ENCODE measurements at places on chromosomes 2 and 18. TPM values are rescaled to one million over a fixed set of nuclear protein-coding genes. Genes with fewer than 3 reads are reported as not detected.

- no peak for DNase-seq
Measured at GRCh38 chr2:114261366-114261765, 181.1 kb upstream of the DPP10 start.

SIX2 gene
- not detected for total RNA-seq

GRCh38 chr2:75607988-75608683 is 38.4 kb upstream of the MRPL19 start:
- DNase-seq: no peak

GRCh38 chr2:17816396-17817245 is at the start of gene MSGN1:
Gene MSGN1 (plus strand): TSS chr2:17816460. CDS start chr2:17816519, 59 bp downstream.
- DNase-seq: no peak

DNA sequence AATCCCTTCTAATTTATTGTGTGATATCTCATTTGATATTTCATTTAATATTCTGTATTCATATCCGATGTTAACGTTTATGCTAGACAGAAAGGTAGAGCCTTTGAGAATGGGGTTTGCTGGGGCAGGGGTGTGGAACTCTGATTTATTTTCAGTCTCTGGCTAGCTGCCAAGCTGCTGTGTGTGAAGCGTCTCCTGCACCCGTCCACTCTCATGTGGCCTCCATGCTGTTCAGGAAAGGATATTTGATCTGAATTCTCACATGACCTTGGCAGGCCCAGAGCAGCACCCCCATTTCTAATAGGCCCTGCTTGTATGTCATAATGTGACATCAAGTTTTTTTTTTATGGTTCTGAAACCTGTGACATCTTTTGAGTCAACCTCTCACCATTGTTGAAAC is 1.6 kb downstream of the IL1R1 start:
- DNase-seq: peak; percentile 32

DNA sequence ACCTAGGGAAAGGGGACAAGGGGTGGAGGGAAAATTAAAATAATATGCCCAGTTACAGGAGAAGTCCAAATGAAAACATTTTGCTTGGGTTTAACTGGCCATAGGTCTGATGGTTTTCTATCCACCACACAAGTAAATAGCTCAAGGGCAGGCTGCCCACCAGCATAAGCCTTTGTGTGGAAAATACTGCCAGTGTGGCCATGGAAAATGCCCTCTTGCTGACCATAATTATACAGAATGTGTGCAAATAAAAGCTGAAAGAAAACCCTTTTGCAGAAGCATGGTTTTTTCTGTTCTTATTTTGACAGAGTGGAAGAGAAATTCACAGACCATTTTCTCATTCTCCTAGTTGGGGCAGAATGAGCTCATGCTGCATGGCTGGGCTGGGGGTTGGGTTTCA is 111.3 kb upstream of the SIX2 start:
- no peak for DNase-seq

- DNase-seq: no peak
Measured at GRCh38 chr2:22842205-22842869, 542.6 kb upstream of the KLHL29 start.

- no peak for DNase-seq
Measured at GRCh38 chr2:44674473-44675284, 266.8 kb upstream of the SIX3 start.

DNA sequence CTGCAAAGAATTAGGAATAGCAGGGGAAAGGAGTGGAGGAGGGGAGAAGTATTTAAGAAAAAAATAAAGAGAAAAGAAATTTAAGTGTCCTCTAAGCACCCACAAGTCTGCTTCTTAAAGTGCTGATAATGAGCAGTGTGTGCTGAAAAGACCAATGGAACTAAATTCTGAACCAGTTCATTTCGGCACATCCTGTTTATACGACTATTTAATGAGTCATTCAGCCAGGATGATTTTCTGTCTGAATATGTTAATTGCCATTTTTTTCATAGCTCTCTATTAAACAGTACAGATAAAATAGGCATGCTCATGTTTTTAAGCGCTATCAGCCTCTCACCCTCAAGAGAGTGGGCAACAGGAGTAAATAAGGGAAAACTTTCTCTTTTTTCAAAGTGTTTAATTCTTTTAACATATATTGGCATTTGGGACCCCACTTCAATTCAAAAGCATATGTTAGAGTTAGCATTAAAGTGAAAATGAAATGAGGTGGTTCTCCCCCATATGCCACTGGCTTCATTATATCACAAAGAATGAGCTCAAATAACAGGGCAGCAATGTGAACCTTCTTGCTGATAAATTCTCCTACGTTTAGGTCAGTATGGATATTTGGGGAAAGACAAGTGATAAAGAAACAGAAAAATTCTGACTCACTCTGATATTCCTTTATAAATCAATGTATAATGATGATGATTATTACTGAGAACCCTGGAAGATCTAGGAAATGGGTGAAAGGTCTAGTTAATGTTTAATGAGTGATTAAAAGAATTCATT is 87.5 kb downstream of the TCF4 start:
- peak; percentile 92 for DNase-seq

MC5R gene
- total RNA-seq: not detected

EFHD1 gene
- total RNA-seq: not detected

TUBB8B gene
- total RNA-seq: not detected

- no peak for DNase-seq
Measured at GRCh38 chr2:151549191-151549590, 139.5 kb downstream of the RIF1 start.

DNA sequence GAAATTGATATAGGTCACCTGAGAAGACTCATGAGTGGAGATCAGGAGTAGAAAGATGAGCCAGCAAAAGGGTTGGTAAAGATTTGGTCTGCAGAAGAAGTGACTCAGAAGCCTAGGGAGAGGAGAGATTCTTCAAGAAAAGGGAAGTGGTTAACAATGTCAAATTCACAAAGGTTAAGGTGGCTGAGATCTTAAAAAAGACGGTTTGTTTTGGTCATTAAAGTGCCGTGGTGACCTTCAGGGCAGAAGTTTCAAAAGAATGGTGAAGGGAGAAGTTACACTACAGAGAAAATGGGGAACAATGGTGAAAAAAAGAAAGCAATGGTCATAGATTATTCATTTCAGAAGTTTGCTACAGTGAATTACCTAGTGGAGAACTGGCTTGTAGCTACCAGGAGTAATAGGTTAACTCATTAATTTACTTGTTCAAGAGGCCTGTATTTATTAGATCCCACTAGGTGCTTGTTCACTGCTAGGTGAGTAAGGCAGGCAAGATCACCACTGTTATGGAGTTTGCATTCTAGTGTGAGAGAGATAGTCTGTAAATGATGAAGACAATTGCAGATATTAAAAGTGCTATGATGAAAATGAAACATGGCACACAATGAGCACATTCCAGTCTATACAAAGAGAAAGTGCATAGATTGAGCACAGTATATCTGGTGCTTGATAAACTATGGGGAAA is 43.0 kb downstream of the FBXO48 start:
- no peak for DNase-seq

VWA3B gene
- total RNA-seq: not detected

GRCh38 chr2:169765523-169765922 is 31.9 kb downstream of the KLHL23 start:
- DNase-seq: no peak

GRCh38 chr2:205714058-205714776 is 31.9 kb downstream of the NRP2 start:
- no peak for DNase-seq

DNA sequence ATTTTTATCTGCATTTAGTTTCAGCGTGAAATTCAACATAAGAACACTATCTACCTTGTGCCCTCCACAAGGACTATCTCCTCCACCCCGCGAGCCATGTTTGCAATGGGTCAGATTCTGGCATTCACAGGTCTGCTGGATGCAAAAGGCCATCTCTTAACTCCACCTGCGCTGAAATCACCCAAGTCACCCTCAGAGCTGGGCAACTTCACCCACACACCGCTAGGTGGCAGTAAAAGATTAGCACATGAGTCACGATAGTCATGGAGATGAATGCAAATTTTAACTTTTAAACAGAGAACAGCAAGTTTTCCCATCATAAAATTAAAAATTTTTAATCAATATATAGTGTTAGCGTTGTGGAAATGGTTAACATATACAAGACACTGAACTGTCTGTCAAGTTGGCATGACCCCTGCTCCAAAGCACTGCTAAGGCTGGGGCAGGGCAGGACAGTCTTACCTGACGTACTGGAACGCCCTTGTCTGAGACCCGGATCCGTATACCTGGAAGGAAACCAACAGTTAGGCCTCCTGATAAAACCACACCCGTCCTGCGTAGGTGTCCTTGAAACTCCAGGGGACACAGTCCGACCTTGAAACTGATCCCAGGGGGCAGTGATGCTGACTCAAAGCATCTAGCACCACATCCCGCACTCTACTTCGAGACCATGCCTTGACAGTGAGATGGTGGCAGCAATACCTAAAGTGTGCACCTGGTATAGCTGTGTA is 89.6 kb downstream of the UXS1 start:
- DNase-seq: peak; percentile 69

- DNase-seq: no peak
Measured at GRCh38 chr2:160199683-160200389, at the start of gene ITGB6. Gene ITGB6 (minus strand): TSS chr2:160200272. CDS start chr2:160200063, 209 bp downstream.

ZSCAN30 gene
- total RNA-seq: 6.9 TPM

LRRC30 gene
- total RNA-seq: not detected

DNA sequence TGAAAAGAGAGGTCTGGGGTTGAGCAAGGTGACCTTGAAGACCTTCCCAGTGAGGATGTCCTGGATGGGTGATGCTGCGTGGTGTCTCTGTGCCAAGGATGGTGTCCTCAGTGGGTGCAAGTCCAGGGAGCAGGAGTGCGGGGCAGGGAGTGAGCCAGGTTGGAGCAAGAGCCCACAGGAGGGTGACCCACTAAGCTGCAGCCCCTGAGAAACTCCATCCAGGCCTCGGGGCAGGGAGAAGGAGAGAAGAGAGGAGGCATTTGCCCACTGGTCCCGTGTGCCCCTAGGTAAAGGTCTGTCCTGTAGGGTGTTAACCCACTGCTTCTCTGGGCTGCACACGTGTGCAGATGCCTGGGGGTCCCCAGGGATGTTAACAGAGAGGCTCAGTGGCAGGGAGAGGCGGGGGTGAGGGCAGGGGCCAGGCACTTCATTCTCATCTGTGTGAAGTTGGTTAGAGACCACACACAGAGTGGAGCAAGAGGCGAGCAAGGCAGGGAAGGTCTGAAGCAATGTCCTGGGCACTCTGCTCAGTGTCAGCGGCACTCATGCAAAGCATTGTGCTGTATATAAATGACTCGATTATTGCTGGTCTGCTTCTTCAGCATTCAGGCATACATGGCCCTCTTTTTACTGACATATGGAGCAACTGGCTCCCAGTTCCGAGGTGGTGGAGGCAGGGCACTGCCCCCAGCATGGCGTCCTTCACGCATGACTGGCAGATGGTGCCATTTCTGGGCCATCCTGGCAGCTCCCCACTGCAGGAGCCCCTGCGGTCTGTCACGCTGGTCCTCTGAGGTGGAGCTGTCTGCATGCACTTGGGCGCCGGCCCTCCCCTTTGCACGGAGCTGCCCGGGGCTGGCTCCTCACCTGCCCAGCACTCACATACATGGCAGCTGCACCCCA is 117.2 kb upstream of the HS6ST1 start:
- no peak for DNase-seq

TFPI gene
- 1,922 TPM for total RNA-seq

DNA sequence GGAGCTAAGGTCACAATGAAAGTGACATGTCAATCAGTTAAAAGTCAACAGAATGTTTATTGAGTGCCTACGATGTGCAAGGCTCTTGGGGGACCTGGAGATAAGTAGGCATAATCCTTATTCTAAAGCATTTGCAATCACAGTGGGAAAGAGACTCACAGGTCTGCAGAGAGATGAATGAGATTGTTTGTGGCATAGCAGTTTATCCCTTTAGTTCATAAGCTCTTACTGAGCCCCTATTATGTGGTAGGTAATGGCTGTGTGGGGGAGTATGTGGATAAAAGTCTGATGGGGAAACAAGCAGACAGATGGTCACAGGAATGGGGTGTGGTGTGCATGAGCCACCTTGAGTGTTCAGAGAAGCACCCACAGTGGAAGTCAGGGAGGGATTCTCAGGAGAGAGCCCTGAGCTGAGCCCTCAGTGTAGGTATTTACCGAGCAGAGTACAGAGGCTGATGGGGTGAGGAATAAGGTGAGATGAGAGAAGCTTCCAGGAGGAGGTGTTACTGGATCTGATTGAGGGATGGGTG is 48.1 kb downstream of the EMILIN2 start:
- no peak for DNase-seq

DNA sequence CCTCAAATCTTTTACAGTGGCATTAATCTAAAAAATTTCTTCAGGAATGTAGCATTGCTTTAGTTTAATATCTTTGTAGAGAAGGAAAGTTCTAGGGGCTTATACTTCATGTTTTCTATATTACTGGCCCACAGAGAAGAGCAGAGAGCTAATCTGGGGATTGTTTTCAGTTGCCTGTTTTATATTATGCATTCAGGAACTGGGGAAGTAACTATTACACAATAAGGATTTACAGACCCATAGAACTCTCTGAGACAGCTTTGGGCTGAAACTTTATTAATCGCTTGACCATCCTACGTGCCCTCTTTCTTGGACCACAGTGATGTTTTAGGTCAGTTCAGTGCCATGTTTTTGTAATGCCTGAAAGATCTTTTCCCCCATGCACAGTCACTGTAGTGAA is 29.9 kb downstream of the BIRC6 start:
- no peak for DNase-seq

TRIM43 gene
- not detected for total RNA-seq

GRCh38 chr2:5677133-5677532 is 15.1 kb upstream of the SOX11 start:
- no peak for DNase-seq

CNOT11 gene
- total RNA-seq: 15.7 TPM

CPO gene
- not detected for total RNA-seq

ANKRD30B gene
- under 0.01 TPM for total RNA-seq

GRCh38 chr2:151394509-151394908 is 15.2 kb upstream of the RIF1 start:
- no peak for DNase-seq

GRCh38 chr18:51049137-51049536 is 19.1 kb downstream of the SMAD4 start:
- no peak for DNase-seq

TWIST2 gene
- total RNA-seq: 0.44 TPM

DNA sequence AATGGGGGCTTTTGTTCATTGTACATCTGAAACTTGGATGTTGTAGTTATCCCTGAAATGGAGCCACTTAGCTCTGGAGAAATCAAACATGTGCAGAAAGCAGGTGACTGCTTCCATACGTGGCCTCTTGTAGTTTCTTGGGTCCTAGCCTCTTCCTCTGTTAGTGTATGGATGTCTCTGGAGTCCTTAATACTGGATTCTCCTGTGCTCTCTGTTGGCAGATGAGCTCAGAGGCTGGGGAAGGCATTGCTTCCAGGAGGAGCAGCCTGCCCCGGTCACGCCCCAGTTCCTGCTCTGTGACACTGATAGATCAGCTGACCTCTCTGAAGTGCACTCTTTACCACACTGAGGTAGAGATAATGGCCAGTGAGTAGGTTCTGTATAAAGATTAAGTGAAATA is 176.2 kb downstream of the LDLRAD4 start:
- no peak for DNase-seq

DNA sequence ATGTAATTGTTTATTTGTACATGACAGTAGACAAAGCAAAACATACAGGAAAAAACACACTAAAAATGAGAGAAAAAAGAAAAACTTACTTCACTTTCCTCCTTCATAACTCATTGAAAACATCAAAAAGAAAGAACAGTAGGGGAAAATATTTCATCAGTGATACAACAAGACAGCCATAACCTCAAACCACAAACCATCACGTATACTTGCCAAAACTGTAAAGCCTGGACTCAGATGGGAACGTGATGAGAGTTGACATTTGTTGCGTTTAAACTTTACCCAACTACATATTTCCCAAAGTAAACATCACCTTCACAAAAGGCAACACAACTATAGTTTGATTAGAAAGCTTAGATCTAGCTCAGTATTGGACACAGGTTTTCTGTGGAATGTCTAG is 278.2 kb upstream of the COL3A1 start:
- DNase-seq: no peak

GRCh38 chr2:75276093-75277029 is 77.0 kb upstream of the TACR1 start:
- no peak for DNase-seq

Data from lung microvascular endothelial cell (primary cell).